ENCODE measurements at places on chromosomes 11 and 22. TPM values are rescaled to one million over a fixed set of nuclear protein-coding genes. Genes with fewer than 3 reads are reported as not detected.

DNA sequence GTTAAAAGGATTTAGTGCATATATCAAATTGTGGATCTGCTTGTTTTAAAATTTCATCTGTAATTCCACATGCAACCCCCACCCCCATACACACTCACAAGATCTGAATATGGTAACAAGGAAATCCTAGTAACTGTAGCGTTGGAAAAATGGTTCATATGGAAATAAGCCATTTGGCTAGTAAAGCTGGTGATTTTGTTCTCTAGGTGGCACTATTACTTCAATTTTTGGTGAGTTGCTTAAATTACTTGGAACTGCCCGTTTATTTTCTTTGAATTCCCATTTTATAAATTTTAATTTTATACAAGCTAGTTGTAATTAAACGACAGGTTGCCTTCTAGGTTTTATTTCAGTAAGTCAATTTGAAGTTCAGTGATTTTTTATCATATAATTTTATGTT lies 5.3 kb downstream of the BDNF start:
- ATAC-seq = no peak

DNA sequence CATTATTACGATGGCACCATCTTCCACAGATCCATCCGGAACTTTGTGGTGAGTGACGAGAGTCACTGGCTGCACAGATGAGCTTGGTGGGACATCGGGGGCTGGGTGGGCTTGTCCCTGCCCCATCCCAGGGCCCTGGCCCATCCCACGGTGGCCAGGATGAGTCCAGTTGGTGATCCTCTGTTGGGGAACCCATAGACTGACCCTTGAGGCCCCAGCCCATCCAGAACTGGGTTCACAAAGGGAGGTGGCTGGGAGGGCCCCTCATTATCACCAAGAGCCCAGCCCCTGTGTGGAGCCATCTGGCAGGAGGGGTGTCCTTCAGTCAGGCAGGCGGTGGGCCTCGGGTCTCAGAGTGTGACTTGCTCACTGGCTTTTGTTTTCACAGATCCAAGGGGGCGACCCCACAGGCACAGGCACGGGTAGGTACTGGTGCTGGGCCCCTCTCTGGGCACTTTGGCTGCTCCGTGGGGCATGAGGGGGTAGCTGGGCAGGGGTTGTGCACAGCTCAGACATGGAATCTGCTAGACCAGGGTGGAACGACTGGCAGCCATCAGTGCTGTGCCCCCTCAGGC lies 22.0 kb downstream of the PPIL2 start:
- no peak for ATAC-seq

DNA sequence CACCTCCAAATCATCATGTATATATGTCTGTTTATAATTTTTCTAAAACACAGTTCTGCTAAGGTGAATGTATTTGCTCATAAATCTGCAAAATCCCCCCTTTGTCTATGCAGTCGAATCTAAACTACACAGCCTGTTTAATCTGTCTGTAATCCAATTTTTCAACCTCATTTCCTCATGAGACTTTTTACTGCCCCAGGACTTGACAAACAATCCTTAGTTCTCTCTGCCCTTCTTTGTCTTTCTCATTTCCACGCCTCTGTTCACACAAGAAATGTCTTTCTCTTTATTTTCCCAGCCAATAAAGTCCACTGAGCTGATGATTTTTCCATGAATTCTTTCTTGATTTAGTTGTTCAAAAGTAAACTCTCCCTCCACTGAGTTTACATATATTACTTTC lies 1154.3 kb downstream of the FAM181B start:
- ATAC-seq = no peak

DNA sequence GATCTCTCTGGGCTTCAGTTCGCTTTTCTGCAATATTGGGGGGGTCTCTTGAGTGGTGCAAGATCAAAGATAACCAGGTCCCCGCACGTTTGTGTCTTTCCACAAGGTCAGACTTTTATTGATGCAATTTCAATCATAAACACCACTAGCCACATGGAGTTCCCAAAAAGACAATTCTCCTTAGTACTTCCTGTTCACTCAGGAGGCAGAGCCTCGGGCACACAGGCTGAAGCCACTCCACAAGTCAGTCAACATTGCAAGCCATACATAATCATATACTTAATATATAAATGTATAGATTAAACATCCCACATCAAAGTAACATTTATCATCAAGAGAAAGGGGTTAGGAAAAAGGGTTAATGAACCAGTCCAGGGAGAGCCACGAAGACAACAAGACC lies 12.0 kb downstream of the ST14 start:
- ATAC-seq = no peak

DNA sequence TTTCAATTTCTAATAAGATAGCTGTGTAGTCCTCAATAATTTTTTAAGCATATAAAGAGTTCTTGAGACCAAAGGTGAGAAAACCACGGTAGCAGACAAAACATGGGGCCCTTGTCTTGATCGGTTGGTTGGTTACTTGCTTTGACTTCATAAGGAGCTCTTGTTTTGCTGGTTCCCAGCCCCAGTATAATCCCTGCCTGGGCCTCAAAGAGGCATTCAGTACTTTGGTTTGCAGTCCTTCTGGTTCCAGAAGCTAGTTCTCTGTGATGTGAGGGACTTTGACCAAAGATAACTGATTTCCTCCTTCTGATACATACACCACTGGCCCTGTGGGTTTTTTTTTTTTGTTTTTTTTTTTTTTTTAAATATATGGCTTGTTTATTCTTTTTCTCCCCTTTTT lies 17.1 kb downstream of the MARK2 start:
- no peak for ATAC-seq

DNA sequence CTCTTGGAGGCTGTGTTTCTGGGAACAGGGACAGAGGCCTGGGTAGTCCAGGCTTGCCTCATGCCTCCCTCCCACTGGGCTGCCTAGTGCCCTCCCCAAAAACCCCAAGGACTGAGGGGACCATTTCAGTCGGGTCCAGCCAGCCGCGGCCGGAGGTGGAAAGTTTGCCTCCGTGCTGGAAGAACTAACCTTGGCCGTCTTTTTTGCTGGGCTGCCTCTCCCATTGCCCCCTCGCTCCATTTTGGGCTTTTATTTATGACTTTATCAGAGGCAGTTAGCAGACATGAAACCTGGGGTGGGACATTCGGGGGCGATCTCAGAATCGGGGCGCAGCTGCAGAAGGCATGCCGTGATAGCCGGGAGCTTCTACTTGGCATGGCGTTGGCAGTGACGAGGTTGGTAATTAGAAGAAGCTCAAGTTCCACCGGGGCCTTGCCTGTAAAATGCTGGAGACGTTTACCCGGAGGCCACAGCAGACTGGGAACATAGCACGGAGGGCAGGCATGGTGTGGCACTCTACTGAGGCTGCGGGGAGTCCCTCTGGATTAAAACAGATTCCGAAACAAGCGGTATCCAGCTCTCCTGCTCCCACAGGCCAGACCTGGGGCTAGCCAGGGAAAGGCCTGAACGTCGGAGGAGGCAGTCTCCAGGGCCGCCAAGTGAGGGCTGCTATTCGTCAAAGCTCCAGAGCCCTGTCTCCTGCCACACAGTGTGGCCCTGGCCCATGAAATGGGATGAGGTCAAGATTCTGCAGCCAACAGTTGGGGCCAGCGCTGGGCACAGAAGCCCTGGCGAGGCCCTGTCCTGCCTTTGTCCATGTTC lies 76.4 kb upstream of the PPARA start:
- no peak for ATAC-seq

- no peak for ATAC-seq
Measured at GRCh38 chr11:3995307-3995706, 99.3 kb upstream of the RRM1 start.

DNA sequence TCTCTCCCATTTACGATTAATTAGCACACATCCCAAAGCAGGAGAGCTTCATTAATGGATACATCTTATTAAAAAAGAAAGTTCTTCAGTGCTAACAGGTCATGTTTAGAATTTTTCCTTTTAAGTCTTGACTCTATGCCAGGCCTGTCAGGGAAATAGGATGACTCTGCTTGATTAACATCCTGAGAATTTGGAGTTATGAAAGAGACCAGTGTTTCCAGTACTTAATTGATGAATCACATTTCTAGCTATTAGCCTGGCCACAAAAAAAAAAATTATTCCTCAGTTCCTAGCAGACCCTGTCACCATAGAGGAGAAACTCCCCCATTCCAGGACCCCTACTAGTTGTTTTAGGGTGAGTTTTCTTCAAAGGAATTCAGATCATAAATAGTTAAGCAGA lies 23.6 kb upstream of the ME3 start:
- peak; percentile 86 for ATAC-seq

DNA sequence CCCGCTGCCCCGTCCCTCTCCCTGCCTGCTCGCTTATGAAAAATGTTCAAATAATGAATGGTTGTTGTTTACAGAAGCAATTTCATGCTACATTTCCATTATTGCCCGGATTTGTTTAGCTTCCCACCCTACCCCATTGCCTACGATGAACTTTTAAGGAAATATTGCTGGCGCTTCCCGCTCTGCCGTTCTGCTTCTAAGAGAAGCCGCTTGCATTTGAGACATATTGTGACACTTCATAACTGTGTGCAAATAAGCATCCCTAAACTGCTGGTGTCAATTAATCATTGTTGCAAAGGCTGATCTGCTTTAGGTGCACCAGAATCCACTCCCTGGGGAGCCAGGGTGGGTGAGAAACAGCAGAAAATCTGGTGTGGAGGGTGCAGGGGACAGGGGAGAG lies 52.3 kb upstream of the LMO1 start:
- ATAC-seq = no peak

DNA sequence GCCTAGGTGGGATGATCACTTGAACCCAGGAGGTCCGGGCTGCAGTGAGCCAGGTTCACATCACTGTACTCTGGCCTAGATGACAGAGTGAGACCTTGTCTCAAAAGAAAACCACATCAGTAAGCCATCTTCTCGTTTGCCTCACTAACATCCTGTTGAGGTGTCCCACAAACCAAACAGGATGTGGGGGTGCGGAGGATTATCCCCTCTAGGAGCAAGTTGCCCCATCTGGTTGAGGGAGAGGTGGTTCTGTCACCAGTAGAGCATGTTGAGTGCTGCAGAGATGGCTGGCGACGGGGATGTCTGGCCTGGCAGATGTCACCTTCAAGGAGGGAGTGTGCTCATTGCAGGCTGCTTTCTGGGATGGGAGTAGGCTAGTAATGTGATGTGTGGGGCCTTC lies 72.4 kb downstream of the ZNRF3 start:
- ATAC-seq = no peak

DNA sequence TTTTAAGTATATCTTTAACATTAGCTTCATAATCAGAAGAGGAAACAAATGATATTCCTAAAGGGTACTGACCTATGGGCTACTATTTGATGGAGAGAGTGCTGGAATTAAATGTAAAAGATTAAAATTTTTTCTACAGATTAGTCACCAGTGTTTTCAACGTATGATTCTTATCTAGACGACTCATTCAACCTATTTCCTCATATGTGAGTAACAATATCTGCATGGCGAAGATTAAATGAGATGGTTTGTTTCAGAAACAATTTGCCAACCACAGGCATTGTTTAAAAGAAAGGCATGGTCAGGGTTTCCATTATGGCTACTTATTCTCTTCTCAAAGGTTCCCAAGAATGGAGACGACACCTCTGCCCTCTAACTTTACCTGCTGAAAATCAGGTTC lies 20.4 kb downstream of the OR56B4 start:
- ATAC-seq = no peak

The POU2AF1 gene
- not detected for total RNA-seq

The SAA1 gene
- total RNA-seq = not detected

The SEPTIN3 gene
- not detected for total RNA-seq

The C1QTNF5 gene
- 46.3 TPM for total RNA-seq

The NXPE1 gene
- total RNA-seq = not detected

The VSIG10L2 gene
- total RNA-seq = not detected

The NPAS4 gene
- total RNA-seq = 2.6 TPM
